ENCODE measurements at places on chromosomes 13 and 19. TPM values are rescaled to one million over a fixed set of nuclear protein-coding genes. Genes with fewer than 3 reads are reported as not detected.

DNA sequence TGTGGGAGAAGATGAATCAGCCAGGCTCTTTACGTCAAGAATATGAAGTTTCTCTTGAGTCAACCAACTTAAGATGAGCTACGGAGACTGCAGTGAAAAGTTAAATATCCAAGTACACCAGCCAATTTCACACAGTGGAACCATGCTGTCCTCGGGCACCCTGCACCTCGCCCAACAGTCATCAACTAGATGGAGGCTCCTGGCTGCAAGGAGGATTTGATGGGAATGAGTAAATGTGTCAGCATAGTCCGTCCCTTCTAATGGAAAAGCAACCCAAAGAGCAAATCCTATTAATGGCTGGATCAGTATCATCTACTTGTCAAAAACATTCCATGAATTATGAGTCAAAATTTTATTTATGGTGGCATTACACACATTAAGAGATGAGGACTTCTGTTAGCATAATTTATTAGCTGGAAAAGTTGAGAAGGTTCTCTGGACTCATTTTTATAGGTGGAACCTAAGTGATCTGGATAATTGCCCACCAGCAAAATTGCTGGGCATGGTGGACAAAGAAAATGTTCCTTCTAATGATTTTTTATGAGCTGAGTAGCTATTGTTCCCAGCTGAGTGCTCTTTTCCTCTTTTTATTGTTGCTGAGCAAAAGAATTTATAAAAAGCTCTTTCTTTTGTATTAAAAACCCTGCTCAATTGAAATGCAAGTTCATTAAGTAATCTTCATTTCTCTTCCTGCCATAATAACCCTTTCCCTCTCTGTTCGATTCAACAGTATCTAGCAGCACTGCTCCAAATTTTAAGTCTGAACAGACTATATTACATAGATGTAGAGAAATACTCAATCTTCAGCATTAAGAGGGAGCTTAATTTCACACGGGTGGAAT, 88.4 kb downstream of the DNAJC15 start:
- no peak overlapping the region for H3K27ac ChIP-seq
- peaks cover 5% of the 10 kb centered on the region for H3K36me3 ChIP-seq
- H3K27me3 ChIP-seq, result no peaks in the 10 kb centered on the region
- no peak for DNase-seq
- H3K4me3 ChIP-seq, result no peak overlapping the region
- H3K4me1 ChIP-seq, result no peaks in the 10 kb centered on the region

CBY2 gene
- not detected for total RNA-seq

- H3K27ac ChIP-seq, result no peak overlapping the region
- H3K4me1 ChIP-seq, result peaks cover 12% of the 10 kb centered on the region
- H3K36me3 ChIP-seq, result no peaks in the 10 kb centered on the region
- no peak for DNase-seq
Observed at GRCh38 chr13:21219036-21219381, 42.6 kb downstream of the MRPL57 start.

GRCh38 chr13:36549126-36549702, 116.9 kb downstream of the CCNA1 start:
- DNase-seq, result no peak
- no peaks in the 10 kb centered on the region for H3K27me3 ChIP-seq
- no peak overlapping the region for H3K4me3 ChIP-seq

DNA sequence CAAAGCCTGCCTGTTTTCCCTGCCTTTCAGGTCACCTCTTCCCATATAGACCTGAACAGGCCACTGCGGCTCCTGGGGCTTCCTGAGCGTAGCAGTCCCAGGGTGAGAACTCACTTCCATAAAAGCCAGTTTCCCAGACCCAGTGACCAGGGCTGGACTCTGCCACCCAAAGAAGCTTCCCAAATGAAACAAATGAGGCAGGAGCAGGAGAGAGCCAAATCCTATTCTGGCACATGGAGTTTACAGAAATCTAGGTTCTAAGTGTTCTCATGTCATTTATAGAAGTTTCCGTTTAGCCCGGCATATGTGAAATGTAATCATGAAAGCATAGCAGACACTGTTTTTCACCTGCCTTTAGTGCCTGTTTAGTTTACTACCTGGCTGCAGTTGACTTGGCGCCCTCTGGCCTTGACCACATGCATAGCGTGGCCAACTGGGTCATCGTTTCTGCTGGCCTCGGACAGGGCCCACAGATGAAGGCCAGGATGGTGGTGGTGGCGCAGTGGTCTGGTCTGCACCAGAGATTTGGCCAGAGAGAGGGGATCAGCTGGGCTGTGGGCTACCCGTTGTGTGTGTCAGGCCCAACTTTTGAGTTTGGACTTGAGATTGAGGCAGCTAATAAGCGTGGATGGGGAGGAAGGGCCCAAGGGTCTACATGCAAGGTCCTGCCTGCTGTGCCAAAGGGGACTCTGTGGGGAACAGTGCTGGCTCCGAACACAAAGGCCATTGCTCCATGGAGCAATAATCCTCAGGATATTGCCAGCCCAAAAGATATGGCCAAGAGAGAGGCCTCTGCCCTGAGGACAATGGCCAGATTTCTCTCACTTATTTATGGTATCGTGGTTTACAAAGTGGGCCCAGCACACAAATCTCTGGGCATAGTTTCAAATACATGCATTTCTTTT, 43.3 kb downstream of the NFIX start:
- peaks cover 13% of the 10 kb centered on the region for H3K4me1 ChIP-seq
- no peak for DNase-seq
- no peaks in the 10 kb centered on the region for H3K27me3 ChIP-seq
- H3K36me3 ChIP-seq, result no peaks in the 10 kb centered on the region
- no peak overlapping the region for H3K27ac ChIP-seq

DNA sequence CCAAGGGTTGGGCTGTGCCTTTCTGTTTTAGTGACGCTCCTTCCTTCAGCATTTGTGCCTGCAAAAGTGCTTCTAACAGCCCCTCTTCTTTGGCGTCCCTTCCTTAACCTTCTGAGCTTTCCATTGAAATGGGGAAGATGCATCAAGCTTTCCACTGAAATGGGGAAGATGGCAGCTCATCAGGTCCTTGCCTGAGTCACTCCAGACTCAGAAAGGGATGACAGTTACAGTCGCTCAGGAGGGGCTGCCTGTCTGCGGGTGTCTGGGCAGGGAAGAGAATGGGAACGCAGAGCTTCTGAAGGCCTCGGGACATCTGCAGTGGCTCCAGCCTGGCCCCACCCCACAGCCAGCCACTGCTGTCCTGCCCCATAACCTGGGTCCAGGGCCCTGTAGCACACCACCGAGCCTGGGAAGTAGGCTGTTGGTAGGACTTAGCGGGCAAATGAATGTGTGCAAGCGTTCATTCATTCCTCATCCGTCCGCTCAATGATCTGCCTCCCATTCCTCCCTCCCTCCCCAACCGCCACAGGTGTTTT, 9.8 kb downstream of the AP1M1 start:
- H3K27ac ChIP-seq, result no peak overlapping the region
- H3K27me3 ChIP-seq, result no peaks in the 10 kb centered on the region
- no peaks in the 10 kb centered on the region for H3K4me1 ChIP-seq
- H3K4me3 ChIP-seq, result no peak overlapping the region

DNA sequence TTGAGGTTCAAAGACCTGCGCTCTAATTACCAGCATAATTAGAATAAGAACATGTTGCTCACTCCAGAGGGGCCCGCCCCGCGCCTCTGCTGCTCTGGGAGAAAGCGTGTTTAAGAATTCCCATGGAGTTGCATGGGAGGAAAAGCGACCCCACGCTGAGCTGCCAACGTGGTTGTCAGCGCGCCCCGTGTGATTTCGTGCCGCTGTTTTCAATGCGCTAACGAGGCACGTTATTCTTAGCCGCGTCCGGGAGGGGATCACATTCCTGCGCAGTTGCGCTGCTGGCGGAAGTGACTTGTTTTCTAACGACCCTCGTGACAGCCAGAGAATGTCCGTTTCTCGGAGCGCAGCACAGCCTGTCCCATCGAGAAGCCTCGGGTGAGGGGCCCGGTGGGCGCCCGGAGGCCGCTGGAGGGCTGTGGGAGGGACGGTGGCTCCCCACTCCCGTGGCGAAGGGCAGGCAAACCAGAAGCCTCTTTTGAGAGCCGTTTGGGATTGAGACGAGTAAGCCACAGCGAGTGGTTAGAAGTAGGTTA, 173.8 kb upstream of the SOX1 start:
- H3K4me1 ChIP-seq, result no peaks in the 10 kb centered on the region
- H3K27ac ChIP-seq, result no peak overlapping the region
- peaks cover 23% of the 10 kb centered on the region for H3K27me3 ChIP-seq
- H3K4me3 ChIP-seq, result no peak overlapping the region
- H3K36me3 ChIP-seq, result no peaks in the 10 kb centered on the region
- DNase-seq, result no peak

DNA sequence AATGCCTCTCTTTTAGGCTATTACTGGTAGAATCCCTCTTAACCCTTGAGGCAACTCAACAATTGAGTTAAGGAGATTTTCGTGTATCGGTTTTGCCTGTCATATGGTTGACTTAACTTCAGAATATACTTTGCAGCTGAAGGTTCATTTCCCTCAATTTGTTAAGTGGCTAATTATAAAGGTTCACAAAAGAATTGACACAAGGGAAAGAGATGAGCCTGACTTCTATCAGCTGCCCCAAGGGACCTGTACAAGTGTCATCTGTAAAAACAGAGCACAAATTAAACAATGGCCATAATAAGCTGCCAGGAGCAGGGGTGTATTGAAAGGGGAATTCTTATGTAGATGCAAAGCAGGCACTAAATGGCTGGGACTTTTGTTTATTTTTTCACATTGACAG, 334.8 kb upstream of the OBI1 start:
- H3K36me3 ChIP-seq, result no peaks in the 10 kb centered on the region
- H3K27ac ChIP-seq, result no peak overlapping the region
- no peak overlapping the region for H3K4me3 ChIP-seq

IRGC gene
- not detected for total RNA-seq

- DNase-seq, result no peak
- H3K27me3 ChIP-seq, result no peaks in the 10 kb centered on the region
- peak overlapping the region; percentile 71 for H3K4me3 ChIP-seq
- H3K27ac ChIP-seq, result peak overlapping the region; percentile 82
- H3K36me3 ChIP-seq, result peaks cover 13% of the 10 kb centered on the region
Observed at GRCh38 chr19:16144216-16144581, 714 bp downstream of the HSH2D start.

SRRM5 gene
- total RNA-seq, result 0.24 TPM

PRRG2 gene
- total RNA-seq, result 0.56 TPM

NLRP11 gene
- total RNA-seq, result not detected

LYPD3 gene
- 1.3 TPM for total RNA-seq

PCDH17 gene
- not detected for total RNA-seq

GRCh38 chr19:50331221-50331993, 2.2 kb upstream of the KCNC3 start:
- H3K36me3 ChIP-seq, result no peaks in the 10 kb centered on the region
- peaks cover 44% of the 10 kb centered on the region for H3K27me3 ChIP-seq
- no peak for DNase-seq
- peak overlapping the region; percentile 15 for H3K4me3 ChIP-seq

DNA sequence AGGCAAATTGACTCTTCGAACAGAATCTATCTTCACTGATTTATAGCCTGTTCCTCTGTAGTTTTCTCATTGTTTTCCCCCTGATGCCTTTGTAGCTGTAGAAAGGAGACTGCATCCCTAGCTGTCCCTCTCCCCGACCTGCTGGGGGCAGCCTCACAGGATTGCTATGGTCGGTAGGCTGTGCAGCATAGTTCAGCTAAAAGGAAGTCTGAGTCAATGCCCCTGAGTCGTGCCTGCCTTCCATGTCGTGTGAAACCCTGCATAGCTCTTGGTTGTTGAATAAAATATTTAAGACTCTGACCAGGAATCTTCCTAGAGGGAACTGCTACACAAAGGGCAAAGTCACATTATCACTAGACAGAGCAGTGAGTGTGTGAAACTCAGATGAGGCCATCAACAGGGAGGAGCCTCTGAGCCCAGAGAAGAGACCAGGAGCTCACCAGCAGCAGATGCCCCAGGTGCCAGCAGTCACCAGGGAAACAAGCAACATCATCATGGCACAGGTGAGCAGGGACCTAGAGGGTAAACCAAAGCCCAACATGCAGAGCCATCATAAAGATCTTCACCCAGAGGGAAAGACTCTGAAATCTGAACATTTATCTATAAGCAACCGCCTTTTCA, 108.4 kb upstream of the NBEA start:
- no peak overlapping the region for H3K4me3 ChIP-seq
- no peak overlapping the region for H3K27ac ChIP-seq
- H3K27me3 ChIP-seq, result no peaks in the 10 kb centered on the region

GRCh38 chr13:23205807-23206206, 25.0 kb downstream of the SGCG start:
- no peak overlapping the region for H3K4me3 ChIP-seq
- H3K36me3 ChIP-seq, result no peaks in the 10 kb centered on the region
- DNase-seq, result no peak
- no peaks in the 10 kb centered on the region for H3K4me1 ChIP-seq
- no peaks in the 10 kb centered on the region for H3K27me3 ChIP-seq

DNA sequence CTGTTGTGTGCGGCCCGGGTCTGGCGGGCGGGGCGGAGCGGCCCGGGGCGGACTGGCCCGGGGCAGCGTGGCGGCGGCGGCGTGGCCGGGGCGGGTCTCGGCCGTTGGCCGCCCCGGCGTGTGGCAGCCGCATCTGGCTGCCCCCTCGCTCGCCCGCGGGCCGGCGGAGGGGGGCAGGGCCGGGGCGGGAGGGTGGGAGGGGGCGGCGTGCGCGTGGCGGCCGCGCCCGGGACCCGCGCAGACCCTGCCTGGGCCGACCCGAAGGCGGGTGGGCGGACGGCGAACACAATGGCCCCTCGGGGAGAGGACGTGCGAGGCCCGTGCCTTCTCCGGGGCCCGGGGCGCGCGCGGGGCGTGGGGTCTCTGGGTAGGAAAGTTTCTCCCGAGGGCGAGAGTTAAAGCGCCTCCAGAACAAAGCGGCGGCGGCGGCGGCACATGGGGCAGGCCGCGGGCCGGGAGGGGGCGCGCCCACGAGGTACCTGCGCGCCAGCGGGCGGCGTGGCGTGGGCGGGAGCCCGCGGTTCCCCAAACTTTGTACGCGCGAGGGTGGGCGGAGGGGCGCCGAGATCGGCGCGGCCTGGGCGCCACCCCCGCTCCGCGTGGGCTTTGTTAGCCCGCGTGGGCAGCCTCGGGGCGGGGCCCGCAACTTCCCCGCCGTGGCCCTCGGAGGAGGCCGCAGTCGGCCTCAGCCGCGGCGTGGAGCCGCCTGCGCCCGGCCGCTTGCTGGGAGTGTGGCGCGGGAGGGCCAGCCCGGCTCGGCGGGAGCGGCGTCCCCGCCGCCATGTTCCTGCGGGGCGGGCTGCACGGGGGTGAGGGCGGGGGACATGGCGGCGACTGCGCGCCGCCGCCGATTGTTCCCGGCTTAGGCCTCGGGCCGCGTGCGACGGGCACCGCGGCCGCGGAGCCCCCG, 764 bp downstream of the MIR17HG start:
- no peaks in the 10 kb centered on the region for H3K27me3 ChIP-seq
- DNase-seq, result peak; percentile 54
- H3K27ac ChIP-seq, result peak overlapping the region; percentile 48

Data from natural killer cell (primary cell).